Stimulated activated CD8-positive, alpha-beta memory T cell treated with anti-CD3 and anti-CD28 coated beads, Interleukin-4, amount 100 ng/mL, for 48 hours (primary cell): ENCODE measurements at places on chromosomes 5 and 9.

DNA sequence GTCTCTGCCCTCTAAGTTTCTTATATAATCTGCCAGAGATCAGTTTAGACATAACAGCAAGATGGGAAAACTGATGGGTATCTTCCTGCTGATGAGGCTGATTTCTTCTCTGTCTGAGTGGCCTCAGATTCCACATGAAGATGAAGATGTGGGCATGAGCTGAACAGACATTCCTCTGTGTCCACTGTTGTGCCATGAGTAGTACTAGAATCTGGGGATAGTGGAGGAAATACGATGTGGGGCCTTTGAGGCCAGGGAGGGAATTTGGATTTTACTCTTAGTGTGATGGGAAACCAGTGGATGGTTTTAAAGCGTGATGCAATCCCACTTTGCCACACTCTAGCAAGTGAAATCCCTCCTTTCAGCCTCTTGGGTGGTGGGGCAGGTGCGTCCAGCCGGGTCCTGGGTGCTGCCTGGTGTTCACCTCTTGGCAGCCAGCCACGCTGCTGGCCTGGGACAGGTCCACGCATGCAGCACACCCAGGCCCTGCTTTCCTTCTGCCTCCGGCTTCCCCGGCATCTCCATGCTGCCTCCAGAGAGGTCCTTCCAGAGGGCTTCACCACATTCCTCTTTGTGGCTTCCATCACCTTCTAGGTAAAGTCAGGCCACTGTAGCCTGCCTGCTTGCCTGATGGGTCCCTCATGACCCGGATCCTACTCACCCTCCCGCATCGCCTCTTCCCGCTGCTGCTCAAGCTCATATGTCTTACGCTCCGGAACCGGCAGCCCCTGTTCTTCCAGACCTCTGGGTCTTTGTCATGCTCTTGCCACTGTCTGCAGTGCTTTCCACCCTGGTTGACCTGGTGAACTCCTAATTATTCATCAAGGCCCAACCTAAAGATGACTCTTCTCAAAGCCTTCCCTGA is 28.1 kb upstream of the SH3PXD2B start:
- no peak for DNase-seq

GRCh38 chr5:143425835-143426234 is 22.3 kb upstream of the NR3C1 start:
- DNase-seq, result no peak

GRCh38 chr5:160161626-160162025 is 42.4 kb upstream of the PWWP2A start:
- DNase-seq, result no peak

DNA sequence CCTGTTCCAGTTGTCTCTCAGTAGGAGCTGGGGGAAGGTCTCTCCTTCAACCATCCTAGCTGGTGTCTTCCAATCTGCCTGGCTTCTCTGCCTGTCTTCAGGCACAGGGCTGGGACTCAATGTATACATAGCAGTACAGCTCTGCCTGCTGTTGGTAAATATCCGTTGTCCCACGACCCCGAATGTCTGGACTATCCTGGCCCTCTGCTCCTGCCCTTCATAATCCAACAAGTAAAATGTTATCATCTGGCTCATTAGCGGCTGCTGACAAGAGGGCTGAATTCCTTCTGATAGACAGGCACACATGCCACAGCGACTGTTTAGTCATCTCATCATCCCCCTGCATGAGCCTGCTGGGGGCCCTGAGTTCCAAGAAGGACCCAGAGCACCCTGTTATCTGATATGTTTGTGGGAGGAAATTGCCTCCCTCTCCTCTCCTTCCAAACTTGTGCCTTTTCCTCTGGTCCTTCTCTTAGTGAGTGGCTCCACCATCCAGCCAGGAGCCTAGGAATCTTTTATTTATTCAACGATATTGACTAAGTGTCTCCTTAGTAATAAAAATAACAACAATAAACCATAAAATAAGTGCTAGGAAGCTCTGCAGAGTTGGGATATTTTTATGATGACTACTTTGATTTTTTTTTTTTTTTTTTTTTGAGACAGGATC is 29.5 kb upstream of the TGFBR1 start:
- DNase-seq, result no peak
